ENCODE measurements at places on chromosomes 4 and X.

DNA sequence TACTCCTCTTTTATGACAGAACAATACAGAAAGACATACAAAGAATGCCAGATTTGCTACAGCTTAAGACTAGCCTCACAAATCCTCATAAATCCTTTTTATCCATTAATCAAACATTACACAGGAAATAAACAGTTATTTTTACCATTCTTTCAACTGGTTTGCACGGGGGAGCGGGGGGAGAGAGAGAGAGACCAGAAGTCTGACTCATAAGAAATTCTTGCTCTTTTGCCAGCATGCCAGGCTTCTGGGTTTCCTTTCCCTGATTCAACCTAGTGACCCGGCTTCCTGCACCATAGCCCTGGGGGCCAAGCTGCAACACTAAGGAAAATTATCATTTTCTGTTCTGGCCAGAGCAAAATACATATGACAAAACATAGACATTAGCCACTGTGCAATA is 6.8 kb upstream of the RRAGB start:
- no peak for DNase-seq

DNA sequence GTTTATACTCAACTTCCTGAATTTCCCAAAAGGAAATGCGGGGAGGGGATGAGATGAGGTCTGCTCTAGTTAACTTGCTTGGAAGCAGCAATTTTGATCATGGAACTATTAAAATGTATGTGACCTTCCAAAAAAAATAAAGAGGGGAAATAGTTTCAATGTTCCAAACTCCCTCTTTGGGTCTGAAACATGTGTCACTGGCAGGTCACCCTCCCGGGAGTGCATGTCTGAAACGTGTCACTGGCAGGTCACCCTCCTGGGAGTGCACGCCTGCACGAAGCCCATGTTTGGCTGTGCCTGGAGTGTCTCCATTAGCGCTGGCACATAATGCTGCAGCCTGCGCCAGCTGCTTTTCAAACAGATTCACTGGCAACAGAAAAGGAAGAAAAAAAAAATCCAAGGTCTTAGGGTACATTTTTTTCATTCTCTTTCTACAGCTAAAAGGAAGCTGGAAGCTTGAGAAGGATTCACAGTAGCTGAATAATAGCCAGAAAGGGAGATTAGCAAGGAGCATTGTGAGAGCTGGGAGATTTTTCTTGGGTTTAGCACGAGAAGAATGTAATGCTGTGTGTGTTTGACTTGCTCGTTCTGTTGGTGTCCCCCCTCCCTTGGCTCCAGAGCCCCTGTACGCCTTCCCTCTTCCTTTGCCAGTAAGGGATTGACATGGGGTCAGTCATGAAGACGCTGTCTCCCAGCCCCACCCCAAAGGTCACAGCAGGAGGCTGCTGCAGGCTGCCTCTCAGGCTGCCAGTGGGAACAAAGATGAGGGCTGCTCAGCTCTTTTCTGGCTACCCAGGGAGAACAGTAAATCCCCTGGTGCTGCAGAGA is 39.2 kb upstream of the TLR3 start:
- DNase-seq = no peak

DNA sequence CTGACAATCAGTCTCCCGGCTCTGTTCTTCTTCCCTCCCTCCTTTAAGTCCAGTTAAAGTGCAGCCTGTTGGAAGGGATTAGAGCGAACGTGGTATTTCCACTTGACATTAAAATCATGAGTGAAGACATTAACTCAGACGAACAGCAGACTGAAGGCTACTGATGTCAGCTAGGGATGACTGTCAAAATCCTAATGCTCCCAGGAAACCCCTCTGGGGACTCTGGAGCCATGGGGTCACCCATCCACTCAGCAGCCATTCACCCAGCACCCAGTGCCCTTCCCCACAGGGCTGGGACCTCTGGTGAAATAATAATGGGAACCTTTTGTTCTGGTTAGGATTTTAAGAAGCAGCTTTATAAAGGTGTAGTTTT is 113.9 kb downstream of the DRD5 start:
- DNase-seq = no peak

DNA sequence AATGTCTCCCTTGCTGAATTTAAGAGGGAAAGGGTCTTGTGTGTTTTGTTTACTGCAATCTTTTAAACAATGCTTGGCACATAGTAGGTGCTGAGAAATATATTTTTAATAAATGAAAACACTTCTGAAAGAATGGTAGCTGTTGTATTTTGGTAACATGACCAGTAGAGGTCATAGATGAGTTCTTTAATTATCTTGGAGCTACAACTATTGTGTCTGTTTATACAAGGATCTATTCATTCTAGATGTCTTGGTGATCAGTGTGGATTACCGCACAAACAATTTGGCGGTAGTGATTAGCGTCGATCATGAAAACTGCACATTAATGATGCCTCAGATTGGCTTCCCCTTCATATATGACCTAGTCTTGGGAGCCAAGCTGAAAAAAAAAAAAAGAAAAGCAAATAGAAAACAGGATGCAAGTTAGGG is 21.4 kb upstream of the SCRG1 start:
- peak; percentile 34 for DNase-seq

- no peak for DNase-seq
Measured at GRCh38 chr4:152279234-152279566, 256.7 kb downstream of the FBXW7 start.

DNA sequence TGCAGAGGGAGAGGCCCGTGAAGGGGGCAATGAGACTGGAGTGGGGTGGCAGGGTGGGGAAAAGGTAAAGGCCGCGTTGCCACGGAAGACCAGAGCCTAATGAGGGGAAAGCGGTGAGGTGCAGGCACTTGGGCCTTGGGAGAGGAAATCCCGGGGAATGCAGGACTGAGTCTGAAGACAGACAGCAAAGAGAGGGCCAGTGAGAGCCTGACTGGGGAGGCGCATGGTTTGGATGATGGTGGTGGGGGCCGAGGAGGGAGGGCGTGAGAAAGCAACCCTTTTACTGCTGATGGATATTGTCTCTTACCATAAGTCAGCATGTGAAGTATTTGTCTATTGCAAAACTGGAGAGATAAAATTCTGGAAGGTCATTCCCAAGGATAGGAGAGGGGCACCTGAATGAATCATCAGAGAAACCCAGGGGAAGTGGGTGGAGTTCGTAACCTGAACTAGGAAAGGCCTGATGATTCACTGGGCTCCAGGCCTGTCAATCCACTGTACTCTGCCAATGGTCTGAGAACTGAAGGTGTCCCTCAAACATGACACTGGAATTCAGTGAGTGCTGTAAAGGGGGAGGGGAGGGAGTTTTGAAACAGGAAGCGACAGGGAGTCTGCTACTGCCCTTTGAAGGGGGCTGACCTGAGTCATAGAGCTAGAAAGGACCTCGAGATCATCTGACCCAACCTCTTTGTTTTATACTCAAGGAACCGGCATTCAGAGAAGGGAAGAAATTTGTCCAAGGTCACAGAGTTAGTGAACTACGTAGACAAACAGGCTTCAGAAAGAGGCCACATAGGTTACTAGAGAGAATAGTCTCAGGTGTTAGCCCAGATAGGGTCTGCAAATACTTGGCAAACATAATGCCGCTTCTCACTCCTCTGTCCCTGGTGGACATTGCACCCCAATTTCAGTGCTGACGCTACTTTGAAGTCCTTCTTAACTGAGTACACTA is 52.2 kb downstream of the NALF2 start:
- DNase-seq = no peak

- no peak for DNase-seq
Measured at GRCh38 chrX:153668423-153669173, 5.0 kb downstream of the PNCK start.

GRCh38 chr4:26721685-26722084 is 137.8 kb downstream of the TBC1D19 start:
- DNase-seq = no peak

DNA sequence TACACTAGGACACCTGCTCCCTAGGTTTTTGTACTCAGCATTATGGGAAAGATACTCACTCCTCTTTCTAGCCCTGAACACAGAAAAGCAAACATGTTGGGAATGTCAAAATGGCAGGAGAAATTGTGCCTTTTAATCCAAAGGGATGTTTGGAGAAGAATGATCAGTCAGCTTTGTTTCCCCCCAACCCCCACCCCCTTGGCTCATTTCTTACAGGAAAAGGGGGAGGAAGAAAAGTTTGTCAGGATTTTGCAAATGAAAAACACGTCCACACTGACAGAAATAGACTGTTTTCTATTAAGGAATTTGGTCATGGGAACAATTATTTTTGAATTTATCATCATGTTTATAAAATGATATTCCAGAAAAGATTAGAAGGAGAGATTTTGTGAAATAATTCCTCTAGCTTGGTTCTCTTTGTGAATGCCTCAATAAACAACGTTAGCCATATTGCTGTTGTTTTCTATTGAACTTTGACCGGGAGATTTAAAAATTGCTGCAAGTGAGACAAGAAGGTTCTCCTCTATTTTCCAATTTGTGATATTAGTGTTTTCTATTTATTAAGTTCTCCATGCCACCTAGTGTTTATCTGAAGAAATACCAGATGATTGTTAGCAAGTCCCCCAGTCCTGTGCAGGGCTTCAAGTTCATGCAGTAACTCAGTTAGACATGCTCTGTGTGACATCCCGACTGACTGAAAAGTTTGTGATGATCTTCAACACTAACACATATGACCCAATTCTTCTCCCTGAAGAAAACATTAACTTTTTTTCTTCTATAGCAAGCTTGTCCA is 31.3 kb upstream of the TFDP3 start:
- DNase-seq = no peak

- DNase-seq = no peak
Measured at GRCh38 chr4:80022282-80022681, 50.7 kb downstream of the ANTXR2 start.

DNA sequence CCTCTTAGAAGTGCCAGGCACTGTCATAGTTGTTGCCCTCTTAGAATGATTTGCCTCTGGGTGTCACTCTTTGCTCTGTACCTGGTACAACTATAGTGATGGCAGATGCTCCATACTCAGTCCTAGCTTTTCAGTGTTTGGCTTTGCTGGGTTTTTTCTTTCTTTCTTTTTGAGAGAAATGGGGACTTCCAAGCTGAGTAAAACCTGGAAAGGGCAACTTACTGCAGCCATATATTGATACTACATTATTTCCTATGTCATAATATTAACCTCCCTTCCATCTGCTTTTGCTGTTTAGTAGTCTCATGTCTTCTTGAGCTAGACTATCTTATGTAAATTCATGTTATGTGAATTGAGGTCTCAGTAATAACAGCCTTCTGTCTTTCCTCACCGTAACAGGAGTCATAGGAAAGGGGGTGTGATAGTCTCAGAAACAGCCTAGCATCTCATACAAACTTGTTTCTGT is 49.0 kb downstream of the NIPAL1 start:
- no peak for DNase-seq

GRCh38 chr4:172631832-172632231 is 536.8 kb upstream of the GALNT7 start:
- no peak for DNase-seq

DNA sequence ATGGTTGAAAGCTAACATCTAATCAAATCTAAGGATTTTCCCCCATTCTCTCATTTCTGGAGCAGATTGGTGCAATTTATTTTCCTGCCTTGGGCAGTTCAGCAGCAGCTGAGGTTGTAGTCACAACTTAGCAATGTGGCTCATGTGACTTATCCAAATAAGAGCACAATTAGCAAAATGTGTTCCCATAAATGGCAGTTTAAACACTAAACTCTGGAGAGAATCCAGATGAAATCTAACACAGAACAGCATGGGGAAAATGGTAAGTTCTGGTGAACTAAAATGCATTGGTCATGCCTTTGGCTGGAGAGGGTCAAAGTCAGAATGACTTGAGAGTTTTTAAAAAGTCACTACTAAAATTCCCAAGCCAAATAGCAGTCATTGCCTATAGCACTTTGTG is 422.6 kb upstream of the DIPK2B start:
- DNase-seq = no peak

DNA sequence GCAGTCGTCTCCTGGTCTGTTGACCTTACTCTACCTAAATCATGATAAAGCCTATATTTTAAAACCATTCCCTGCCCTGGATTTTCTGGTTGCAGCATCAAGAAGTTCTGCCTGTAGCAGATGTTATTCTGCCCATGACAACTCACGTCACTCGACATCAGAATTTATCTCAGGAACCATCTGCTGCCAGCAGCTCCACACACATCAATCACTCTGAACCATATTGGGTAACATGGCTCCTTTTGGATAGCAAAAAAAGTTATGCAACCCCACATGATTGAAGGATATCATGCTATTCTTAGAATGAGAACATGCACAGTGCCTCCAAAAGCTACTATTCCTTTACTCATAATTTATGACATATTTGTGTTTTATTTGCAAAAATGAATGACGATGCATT is 341.4 kb downstream of the DHRSX start:
- no peak for DNase-seq

DNA sequence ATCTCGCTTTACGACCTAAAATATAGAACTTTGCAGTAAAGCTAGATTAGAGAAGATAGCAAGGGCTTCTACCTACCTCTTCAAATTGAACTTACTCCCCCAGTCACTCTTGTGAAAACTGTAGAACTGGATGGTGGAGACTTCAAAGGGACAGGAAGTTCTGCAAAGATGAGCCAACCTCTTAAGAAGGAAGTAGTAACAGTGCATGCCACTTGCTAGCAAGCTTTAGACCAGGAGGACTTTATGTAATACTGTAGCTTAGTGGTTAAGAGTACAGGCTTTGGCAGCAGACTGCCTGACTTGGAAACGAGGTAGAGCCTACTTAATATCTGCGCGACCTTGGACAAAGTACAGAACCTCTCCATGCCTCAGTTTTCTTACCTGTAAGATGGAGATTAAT is 27.5 kb upstream of the VBP1 start:
- DNase-seq = no peak

- no peak for DNase-seq
Measured at GRCh38 chrX:57596516-57596915, 4.7 kb downstream of the ZXDB start.

DNA sequence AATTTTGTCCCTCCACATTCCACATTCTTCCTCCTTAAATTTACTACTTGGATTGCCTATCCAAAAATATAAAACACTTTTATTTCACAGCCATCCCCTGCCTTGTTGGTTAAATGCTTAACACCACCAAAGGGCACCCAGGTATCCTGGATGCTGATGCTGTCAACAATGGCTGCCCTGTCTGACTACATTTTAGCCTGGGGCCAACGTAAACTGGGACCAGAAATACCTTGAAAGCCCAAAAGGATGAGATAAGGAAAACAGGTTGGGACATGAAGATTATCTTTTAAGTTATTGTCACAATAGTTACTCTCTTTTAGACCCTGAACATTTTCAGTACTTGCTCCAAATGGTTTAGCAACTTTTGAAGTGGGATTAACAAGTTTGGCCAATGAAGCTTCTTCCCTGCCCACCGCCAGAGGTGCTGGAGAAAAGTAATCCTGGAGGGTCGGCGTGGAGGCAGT is 775 bp upstream of the YIPF6 start:
- no peak for DNase-seq

DNA sequence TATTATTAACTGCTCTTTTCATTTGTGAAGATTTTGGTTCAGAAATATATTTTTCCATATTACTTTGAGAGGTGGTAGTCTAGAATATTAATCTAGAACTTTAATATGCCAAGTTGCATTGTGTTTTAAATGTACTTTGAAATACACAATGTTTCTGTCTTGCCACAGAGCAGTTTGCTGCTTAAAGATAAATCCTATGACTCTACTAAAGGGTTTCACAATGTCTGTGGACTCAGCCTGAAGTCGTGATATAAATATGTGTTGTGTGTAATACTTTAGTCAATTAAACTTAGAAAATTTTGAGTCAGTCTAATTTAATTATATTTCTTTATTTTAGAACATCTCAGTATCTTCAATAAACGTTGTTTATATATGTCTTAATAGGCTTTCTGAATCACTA is 1771.7 kb upstream of the PCDH7 start:
- no peak for DNase-seq
